ENCODE measurements at places on chromosomes 2 and 18.

DNA sequence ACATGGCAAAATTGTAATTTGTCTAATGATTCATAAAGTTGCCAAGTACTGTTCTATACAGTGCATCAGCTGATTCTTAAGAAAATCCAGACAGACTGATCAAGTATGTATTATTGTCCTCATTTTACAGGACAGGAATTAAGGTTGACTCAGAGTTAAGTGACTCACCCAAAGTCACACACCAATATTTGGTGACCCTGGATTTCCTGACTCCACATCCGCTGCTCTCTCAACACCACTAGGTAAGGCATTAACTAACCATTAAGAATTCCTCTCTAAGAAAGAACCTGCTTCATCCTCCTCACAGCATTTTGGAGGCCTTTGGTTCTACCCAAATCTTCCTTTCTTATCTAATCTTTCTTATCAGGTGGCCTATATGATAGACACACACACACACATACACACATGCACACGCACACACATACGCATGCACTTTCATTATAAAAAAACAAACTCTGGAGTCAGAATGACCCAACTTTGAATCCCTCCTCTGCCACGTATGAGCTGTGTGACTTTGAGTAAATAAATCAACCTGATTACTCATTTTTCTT is 150.8 kb downstream of the ANKRD44 start:
- DNase-seq: no peak

GRCh38 chr2:216508229-216508628 is 9.6 kb downstream of the RPL37A start:
- DNase-seq: no peak

- no peak for DNase-seq
These were observed 47.6 kb downstream of the PLB1 start for GRCh38 chr2:28543316-28544035.

DNA sequence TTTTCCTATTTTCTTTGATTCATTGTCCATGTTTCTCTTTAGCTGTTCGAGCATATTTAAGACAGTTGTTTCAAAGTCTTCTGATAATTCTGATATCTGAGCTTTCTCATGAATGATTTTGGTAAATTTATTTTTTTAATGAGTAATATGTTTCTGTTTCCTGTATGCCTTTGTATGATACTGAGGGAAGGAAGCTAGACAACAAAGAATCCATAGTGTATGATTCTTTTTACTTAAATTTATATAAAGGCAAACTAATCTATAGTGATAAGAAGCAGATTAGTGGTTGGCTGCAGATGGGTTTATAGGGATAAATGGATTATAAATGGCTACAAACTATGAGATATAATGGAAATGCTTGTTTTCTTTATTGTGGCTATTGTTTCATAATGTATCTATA is 352.7 kb upstream of the CDH2 start:
- DNase-seq: no peak

DNA sequence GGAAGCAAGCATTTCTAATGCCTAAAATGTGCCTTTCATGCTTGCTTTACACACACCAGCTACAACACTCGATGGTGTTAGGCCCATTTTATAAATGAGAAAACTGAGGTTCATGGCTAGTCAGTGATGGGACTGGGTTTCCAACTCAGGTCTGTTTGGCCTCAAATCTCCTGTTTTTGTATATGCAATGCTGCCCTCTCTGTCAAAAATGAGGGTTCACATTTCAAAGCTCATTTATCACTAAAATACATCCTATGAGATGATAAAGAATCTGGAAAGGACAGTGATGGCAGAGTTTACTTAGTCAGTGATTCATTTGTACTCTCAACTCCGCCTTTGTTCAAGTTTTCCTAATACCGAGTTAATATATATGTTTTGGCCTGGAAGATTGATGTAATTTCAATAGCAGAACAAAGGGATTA is 92.3 kb downstream of the KCTD1 start:
- DNase-seq: no peak

- peak; percentile 66 for DNase-seq
These were observed 15.4 kb upstream of the MLPH start for GRCh38 chr2:237471438-237472186.

DNA sequence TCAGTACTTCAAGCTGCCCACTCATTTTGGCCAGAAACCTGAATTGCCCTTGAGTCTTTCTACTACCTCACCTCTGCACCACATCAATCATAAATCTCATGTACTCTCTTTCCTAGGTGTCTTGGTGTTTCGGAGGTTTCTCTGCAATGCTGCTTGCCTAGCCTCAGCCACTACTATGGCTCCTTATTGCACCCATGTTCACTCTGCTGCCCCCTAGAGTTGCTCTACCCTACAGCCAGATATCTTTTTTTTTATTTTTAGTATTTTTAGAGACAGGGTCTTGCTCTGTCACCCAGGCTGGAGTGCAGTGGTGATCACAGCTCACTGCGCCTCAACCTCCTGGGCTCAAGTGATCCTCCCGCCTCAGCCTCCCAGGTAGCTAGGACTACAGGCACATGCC is 413.0 kb downstream of the PTPRM start:
- no peak for DNase-seq

- no peak for DNase-seq
These were observed 147.9 kb downstream of the B3GNT2 start for GRCh38 chr2:62343636-62344337.

DNA sequence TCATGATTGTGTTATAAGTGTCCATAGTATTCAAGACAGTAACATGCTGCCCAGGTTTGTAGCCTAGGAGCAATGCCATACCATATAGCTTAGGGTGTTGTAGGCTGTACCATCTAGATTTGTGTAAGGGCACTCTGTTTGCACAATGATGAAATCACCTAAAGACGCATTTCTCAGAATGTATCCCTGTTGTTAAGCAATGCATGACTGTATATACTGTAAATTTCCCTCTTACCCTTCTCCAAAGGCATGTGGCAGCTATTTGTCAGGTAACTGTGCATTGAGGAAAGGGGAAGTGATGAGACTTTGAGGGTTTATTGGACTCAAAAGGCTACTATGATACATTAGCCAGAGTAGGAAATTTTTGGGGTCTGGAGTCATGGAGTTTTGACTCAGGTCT is 180.8 kb downstream of the VAPA start:
- DNase-seq: peak; percentile 1

- no peak for DNase-seq
These were observed 316 bp downstream of the FKBP7 start for GRCh38 chr2:178478130-178478438.

- DNase-seq: no peak
These were observed 33.5 kb upstream of the PXDN start for GRCh38 chr2:1777781-1778180.

GRCh38 chr18:38961880-38962279 is 1396.3 kb upstream of the CELF4 start:
- DNase-seq: no peak

DNA sequence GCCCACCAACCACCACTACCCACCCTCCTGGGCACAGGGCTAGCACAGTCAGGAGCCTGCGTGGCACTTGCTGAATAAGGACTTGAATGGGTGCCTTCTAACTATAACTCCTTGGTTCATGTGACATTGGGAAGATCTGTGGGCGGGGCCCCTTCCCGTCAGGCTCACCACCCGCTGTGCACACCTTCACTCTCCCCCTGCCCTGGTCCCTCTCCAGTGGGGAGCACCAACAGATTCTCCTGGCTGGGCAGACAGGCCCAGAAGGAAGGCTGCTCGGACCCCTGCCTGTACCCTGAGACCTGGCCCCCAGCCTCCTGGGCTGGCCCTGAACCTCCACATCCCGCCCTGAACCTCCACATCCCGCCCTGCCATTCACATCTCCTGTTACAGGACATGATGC is 33.4 kb upstream of the POMC start:
- DNase-seq: no peak

DNA sequence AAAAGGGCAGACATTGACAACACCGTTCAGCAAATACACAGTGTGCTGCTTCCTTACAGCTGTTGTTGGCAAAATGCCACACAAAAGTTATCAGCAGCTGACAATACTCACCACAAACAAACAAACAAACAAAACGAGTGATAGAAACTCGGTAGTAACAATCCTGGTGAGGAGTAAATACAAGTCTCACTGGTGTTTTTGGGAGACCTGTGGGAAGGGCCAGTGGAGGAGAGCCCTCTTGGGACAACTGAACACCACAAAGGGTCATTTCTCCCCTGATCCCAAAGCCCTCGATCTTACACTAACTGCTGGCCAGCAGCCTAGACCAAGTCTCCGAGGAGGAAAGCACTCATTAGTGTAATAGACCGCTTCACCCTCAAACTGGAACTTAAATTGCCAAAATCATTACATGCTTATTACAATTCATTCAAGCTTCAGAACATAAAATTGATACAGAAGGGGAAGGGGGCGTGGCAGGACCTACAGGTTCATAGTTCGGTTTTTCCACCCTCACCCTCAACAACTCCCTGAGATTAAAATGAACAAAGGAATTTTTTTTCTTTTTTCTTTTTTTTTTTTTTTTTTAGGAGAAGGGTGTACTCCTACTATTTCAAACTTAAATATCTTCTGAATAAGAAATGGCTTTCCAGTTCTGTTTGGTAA is 5.0 kb downstream of the AP1S3 start:
- no peak for DNase-seq

- DNase-seq: no peak
These were observed 316.1 kb upstream of the MYT1L start for GRCh38 chr2:2647141-2647541.

DNA sequence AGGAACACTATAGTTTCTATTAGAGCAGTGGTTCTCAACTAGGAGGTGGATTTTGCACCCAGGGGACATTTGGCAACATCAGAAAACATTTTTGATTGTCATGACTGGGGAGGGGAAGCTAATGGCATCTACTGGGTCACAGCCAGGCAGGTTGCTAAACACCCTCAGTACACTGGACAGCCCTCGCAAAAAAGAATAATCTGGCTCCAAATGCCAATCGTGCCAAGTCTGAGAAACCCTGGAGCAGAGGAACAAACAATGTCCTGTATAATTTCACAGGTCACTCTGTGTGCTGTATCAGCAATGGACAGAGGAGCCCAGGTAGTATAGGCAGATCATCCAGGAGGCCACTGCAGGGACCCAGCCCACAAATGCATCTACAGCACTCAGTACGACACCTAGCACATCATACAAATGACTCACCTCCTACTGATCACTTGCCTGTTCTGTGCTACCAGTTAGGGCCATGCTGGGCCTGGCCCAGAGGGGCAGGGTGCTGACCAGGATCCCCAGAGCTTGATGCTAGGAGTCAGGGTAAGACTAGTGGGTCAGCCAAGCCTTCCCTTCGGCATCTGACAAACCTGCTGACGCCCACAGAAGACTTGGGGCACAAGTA is 37.6 kb downstream of the SFXN5 start:
- DNase-seq: no peak

DNA sequence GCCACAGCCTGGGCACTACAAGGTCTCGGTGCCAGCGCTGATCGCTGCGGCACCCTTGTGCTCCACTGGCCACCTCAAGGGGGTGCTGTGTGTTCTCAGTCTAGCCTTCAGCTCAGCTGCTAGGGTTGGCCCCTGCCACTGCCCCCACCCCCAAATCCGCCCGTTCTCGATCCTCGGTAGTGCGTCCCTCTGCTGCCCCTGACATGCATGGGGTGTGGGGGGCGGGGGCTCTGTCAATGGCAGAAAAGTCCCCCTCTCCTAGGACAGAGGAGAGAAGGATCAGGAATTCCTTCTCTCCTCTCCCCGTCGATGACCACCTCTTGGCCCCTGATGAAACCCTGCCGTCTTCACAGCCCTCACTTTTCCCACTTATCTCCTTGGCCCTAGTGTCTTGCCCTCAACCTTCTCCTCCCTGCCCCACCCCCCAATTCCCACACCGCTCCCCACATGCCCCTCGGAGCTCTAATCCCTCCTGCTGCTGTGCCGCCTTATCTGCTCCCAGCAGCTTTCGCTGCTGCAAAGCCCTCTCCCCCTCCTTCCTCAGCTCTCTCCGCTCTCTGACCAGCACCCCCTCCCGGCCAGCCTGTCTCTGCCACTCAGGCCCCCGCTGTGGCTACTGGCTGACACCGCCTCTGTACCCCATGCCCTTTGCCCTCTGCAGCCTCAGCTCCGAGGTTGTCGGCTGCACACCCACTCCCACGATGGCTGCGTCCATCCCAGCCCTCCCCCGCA is 4.3 kb upstream of the ASIC4 start:
- peak; percentile 66 for DNase-seq

GRCh38 chr2:25042321-25043240 is 705 bp downstream of the EFR3B start:
- DNase-seq: peak; percentile 43

- DNase-seq: no peak
These were observed 36.6 kb downstream of the SFT2D3 start for GRCh38 chr2:127737892-127738291.

GRCh38 chr2:234753701-234754100 is 198.1 kb upstream of the SH3BP4 start:
- DNase-seq: no peak

- no peak for DNase-seq
These were observed 59.7 kb upstream of the LDAH start for GRCh38 chr2:20882466-20883170.

DNA sequence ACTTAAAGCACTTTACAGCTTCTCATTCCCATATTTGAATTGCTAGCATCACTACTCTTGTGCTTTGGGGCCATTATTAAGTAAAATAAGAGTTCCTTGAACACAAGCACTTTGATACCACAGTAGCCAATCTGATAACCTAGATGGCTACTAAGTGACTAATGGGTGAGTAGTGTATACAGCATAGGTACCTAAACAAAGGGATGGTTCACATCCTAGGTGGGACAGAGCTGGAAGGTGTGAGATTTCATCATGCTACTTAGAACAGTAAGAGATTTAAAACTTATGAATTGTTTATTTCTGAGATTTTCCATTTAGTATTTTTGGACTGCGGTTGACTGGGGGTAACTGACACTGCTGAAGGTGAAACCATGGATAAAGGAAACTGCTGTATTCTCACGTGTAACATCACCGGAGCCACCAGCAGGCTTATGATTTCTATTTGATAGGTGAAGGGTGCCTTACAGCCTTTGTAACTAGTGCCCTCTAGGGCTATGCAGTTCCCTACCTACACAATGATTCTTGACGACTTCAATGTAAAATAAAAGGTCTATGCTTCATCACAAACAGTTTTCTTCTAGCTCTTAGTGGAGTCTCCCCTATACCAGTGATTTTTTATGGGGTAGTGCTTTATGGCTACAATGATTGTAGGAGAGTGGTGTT is 22.1 kb upstream of the CRIM1 start:
- no peak for DNase-seq

DNA sequence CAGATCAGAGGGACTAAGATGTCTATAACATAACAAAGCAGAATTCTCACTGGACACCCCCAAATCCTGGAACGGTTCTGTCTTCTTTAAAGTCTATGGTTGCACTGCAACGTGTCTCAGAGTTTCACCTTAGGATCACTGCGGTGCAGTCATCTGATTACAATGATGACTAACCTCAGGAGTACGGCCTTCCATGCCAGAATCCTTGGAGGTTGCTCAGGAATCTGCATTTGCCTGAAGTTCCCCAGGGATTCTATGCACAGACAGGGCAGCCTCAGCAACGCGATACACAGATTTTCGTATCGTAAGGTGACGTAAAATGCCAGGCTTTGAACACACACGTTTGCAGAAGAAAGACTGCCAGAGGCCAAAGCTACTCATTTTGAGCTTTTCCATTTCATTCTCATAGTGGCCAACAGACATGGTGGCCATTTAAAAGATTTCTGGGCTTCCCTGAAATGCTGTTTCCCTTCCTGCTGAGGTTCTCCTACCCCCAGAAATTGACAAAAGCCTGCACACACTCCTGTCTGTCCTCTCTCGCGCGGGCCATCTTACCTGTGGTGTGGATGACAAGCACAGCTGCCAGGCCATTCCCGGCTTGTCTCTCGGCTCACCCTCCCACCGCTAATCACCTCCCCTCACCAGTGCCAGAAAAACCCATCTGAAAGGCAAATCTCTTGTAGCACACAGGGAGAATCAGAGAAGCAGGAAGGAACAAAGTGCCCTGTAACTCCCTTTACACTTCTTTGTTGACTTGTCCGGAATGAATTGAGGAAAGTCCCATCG is 148.8 kb downstream of the ACKR3 start:
- no peak for DNase-seq
